ENCODE measurements at places on chromosomes 13 and 19.
A peak's percentile ranks its signal among the peaks of the same experiment; 100 is the strongest.

DNA sequence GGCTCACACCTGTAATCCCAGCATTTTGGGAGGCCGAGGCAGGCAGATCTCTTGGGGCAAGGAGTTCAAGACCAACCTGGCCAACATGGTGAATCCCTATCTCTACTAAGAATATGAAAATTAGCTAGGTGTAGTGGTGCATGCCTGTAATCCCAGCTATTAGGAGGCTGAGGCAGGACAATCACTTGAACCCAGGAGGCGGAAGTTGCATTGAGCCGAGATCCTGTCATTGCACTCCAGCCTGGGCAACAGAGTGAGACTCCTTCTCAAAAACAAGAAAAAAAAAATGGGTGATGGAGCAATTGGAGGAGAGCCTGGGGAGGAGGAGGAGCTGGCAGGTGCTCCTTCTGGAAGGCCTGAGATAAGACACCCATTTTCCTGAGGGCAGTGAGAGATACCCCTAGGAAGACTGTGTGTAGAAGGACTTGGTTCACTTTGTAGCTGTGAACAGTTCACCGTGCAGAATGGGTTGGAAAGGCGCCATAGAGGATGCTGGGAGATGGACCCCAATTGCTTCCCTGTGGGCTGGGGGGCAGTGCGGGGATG, 8.7 kb upstream of the CARM1 start:
- DNase-seq, result no peak

DNA sequence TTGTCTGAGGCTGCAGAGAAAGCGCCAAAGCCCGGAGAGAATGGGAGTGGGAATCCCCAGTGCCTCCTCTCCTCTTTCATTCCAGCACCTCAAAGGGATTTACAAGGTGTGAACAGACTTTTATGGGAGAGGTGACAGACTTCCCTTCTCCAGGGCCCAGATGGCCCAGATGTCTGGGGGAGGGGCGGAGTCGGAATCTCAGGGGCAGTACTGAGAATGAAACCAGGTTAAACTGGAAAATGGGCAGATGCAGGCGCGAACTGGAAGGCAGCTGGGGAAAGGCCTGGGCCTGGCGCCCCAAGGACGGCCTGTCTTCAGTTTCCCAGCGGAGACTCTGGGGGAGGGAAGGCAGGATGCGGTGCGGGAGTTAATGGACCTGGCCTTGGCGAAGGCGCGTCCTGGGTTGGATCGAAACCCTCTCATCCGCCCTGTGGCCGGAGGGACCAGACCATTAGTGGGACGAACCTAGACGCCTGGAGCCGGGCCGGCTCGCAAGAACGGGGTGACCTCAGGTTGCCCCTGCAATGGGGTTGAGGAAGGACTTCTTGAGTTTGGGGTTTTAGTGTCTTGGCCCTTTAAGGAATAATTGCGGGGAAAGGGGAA, 592 bp upstream of the TRIP10 start:
- no peak for DNase-seq

- no peak for DNase-seq
Observed at GRCh38 chr19:58009301-58009665, 6.7 kb upstream of the ZNF606 start.

GRCh38 chr13:110799246-110800236, 86.0 kb downstream of the ING1 start:
- peak; percentile 84 for DNase-seq

GRCh38 chr19:5592531-5593342, 25.0 kb upstream of the TINCR start:
- DNase-seq, result no peak

DNA sequence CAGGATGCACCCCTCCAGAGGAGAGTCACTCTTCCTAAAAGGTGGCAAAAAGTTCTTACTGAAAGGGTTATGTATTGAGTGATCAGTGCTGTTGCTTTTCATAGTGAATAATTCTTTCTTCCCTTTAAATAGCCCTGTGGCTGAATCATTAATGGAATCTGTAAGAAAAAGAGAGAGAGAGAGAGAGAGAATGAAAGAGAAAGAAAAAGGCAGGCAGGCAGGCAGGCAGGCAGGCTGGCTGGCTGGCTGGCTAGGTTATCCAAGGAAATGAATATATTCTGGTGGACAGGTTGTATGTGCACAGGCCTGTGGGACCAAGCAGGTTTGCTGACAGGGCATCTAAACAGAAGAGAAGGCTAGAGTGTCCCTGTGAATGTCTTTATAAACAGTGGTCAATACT, 100.5 kb downstream of the DLEU7 start:
- no peak for DNase-seq

DNA sequence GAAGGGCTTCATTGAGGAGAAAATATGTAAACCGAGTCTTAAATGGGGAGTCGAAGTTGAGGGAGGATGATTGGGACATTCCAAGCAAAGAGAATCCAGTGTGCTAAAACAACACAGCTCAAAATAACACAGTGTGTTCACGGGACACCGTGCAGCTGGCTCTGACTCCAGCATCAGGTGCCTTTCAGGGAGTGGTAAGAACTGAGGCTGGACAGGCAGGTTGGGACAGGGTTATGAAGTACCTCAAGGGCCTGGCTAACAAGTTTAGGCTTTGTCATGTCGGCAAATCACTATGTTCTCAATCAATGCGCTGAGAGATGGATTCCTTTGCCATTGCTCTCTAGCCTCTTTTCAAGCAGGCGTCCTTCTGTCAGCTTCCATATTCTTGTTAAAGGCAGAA, 27.5 kb upstream of the WDFY2 start:
- no peak for DNase-seq

- no peak for DNase-seq
Observed at GRCh38 chr13:95641291-95642027, 3.0 kb downstream of the DZIP1 start.

DNA sequence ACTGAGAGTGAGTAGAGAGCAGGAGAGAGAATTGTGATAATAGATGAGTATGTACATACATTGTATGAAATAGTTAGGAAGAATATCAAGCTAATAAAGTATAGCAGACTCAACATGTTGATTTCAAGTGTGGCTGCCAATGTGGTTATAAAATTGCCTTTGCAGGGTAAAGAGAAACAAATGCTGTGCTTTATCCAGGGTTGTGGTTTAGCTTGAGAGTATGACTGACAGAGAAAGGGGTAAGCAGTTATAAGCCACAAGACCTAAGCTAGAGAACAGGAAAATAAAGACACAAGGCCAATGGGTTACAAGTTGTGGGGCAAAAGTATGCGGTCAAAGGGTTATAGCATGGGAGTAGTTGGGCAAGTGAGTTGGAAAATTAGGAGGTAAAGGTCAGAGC, 1217.5 kb downstream of the DIAPH3 start:
- no peak for DNase-seq

GRCh38 chr13:52428295-52428694, 22.1 kb downstream of the VPS36 start:
- DNase-seq, result no peak

DNA sequence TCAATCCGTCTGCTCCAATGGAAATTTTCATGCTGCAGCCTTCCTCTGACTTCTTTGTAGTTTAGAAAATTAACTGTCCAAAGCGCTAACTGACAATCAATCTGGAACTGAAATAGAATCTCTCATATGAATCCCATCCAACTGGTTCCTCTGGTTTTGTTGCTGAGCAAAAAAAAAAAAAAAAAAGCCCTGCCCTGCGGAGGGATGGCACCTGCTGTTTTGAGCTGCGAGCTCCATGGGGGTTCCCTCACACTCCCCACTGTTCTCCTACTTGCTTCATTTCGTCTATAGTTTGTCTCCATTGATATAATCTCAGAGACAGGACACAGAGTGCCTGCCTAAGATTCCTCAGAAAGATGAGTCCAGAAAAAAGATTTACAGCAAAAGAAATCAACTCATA, 33.4 kb downstream of the FAAP24 start:
- no peak for DNase-seq

GRCh38 chr19:33191501-33191900, 2.6 kb upstream of the LRP3 start:
- DNase-seq, result no peak

- DNase-seq, result no peak
Observed at GRCh38 chr13:76552041-76552772, 334.0 kb downstream of the KCTD12 start.

GRCh38 chr19:3782903-3783302, 3.3 kb downstream of the MATK start:
- DNase-seq, result no peak

DNA sequence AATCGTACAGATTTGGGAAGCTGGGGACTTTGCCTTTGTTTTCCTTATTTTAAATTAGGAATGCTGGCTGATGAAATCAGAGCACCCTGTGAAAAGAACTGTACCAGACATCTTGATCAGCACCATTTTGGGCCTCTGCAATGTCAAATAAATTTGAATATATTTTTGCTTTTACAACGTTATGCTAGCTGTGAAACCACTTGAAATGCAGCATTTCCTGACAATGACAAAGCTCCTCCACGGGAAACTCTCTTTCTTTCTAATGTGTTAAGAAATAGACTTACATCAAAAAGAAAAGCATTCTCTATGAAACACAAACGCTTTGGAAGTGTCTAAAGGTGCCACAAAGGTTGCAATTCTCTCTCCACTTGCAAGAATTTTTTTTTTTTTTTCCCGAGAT, 47.1 kb upstream of the MAP3K10 start:
- no peak for DNase-seq

GRCh38 chr13:64640002-64640401, 2590.1 kb downstream of the PCDH9 start:
- no peak for DNase-seq

Data from fibroblast of skin of left biceps (primary cell).